Activated T-cell treated with anti-CD3 and anti-CD28 coated beads, Interleukin-2, amount 50 U/mL, for 48 hours (primary cell): ENCODE measurements at places on chromosomes 6 and 20.
A peak's percentile ranks its signal among the peaks of the same experiment; 100 is the strongest.

GRCh38 chr20:37816003-37816402 lies 86.9 kb upstream of the VSTM2L start:
- no peak for DNase-seq

GRCh38 chr20:62822788-62823651 lies 6.2 kb downstream of the COL9A3 start:
- peak; percentile 74 for DNase-seq

DNA sequence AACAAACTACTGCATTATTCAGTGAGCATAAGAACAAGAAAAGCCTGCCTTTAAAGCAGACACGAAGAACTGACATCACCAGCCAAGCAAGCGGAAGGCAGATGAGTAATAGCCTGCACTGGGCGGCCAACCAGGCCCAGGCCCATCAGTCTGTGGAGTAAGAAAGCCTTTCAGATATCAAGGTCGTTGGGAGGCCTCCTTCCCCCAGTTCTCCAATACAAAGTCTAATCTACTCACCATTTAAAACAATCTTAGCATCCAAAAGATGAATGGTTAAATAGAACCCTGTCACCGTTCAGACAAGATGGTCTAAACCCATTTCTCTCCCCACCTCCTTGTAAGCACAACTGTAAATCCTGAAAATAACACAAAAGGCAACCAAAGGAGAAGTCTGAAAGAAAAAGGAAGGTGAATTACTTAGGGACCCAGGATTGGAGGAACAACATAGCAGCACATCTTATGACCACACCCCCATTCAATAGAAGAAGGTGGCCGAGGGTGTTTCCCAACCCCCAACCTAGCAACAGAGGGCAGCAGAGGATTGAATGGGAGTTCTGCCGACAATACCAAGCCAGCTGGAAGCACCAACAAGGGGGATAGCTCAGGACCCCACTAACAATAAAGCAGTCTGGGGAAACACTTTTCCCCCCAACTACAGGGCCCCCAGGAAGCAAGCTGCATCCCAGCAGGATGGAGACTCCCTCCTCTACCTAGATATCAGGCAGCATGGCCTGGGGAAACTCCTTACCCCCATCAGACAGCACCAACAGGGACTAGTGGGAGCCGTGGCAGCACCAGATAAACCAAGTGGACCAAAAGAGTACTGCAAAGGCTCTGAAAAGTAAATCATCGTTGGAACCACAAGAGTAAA lies 67.9 kb downstream of the ZHX3 start:
- DNase-seq: no peak

DNA sequence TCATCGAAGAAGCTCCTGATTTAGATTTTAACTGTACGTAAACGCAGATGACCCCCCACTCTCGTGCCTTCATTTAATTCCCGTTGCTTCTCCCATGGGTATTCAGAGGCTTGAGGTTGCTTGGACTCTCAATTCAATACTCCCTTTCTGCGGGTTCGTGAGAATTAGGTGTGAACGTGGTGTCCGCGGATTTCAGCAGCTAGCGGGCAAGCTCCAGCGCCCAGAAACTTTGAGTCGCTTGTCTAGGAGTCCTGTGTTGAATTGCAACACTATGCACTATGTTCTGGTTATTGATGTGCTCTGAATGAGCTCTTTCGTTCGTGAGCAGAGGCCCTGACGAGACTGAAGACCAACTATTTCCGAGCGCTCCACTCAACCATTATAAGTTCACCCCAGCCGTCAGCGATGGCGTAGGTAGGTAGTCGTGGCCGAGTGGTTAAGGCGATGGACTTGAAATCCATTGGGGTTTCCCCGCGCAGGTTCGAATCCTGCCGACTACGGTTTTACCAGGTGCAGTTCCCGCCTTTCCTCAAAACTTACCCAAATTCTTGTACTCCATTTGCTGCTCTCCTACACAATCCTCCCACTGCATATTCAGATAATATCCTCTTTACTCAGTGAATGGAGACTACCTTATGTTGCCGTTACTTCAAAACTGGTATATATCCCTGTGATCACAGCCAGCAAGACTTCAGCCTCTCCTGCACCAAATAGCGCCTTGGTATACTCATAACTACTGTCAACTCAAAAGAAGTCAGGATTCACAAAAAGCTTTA lies 72.6 kb upstream of the ZNF184 start:
- peak; percentile 81 for DNase-seq

DNA sequence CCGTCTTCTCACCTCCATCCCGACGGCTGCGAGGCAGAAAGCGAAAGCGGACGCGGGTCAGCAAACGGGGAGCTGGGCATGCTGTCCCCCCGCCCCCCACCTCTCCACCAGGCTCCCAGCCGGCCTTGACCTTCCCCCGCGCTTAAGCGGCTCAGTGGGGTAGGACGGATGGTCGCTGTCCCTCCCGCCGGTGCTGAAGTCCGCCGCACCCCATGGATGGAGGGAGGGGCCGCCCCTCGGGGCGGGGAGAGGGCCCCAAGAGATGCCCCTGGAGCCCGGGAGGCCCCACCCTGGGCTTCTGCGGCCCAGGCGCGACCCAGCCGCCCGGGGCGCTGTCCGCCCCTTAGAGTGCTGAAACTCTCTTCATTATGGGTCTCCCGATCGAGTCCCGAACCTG lies at the start of gene KCNB1:
Gene KCNB1, minus strand, starts transcription at position 48 of the 397 bp plus-strand sequence. CDS start 188 bp downstream, outside the sequence.
- DNase-seq: peak; percentile 61

DNA sequence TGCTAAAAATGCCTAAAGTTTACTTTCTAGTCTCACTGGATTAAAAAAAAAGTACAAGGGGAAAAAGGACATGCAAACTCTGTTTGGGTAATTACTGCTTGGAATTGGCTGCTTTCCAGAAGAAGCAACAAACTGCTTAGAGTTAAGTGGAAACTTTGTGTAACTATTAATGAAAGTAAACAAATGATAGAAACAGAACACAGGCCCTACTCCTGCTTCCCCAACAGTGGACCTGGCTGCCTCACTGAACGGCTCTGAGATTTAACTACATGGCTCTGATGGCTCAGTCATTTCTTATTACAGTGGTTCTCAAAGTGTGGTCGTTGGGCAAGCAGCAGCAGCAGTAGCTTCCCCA lies 108.5 kb downstream of the MAN1A1 start:
- no peak for DNase-seq

DNA sequence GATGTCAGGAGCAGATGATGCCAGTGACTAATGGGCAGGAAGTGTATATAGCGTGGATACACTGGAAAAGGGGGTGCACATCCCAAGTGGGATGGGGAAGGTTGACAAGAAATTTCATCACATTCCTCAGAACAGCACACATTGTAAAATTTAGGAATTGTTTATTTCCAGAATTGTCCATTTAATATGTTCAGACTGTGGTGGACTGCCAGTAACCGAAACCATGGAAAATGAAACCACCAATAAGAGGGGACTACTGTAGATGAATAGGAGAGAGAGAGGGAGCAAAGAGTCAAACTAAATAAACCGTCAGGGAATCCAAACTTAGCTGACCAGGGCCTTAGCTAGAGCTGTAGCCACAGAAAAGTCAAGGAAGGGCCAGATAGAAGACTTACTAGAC lies 164.4 kb upstream of the PRDM1 start:
- no peak for DNase-seq

DNA sequence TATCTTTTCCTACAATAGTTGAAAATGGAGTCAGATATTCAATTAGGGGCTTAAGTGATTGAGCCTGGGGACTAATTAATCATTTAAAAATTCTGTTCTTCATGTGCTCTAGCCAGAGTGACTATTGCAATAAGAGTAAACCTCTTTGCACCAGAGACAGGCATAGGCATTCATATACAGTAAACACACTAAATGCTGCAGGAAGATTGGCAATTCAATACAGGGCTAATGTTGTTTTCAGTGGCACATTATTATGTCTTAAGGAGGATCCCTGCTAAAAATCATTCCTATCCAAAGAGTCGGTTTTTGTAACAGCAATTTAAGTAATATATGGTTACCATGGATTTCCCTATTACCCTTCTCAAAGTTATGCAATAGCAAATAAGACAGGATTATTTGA lies 1.2 kb downstream of the PDE7B start:
- no peak for DNase-seq

GRCh38 chr6:39451831-39452230 lies 129.3 kb upstream of the KCNK16 start:
- DNase-seq: peak; percentile 24

DNA sequence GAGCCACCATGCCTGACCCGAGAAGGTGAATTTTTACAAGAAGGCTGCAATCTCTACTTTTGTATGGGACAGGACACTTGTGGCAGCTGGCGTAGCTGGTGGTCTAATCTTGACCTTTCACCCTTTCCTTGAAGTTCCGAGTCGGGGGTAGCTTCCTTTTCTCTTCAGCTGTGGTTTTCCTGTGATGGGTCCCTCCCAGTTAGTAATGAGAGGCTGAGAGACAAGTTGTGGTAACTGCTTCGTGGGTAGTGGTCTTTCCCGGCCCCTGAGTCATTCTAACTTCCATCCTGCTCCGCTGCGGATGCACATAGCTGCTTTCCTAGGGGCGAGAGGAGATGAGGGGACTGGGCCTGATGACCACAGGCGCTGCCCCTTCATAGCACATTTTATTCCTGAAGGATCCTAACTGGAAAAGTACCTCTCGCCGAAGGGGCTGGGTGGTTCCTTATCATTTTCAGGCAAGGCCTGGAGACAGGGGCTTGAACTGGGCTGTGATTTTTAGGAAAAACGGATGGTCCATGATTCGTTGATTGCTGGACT lies 3.1 kb downstream of the SYNJ2 start:
- DNase-seq: no peak

DNA sequence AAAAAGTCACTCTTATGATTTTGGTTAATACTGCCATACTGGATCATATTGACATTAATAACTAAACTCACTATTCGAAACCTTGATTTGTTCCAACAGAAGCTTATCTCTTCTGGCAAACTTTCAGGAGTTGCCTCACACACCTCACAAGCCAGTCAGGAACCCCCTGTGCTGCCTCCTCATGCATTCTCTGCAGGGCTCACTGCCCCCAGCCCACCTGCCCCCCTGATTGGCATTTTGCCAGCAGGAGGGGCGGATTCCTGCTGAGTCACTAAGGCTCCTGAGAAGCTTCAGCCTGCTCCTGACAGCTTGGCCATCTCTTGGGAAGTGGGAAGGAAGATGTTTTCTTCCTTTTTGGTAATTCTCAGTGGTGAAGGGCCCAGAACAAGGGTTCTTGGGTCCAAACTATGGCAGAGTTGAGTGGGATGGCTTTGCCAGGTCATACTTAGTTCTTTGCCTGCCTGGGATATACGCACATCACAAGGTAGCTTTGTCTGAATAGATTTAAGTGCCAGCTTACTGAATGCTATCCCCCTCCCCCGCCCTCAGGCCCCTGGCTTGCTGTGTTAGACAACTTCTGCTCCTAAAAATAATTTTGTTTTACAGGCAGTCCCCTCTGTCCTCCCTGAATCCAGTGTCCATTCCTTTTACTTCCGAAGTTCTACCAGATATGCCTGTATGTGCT lies 31.4 kb downstream of the SLC35F1 start:
- DNase-seq: no peak

DNA sequence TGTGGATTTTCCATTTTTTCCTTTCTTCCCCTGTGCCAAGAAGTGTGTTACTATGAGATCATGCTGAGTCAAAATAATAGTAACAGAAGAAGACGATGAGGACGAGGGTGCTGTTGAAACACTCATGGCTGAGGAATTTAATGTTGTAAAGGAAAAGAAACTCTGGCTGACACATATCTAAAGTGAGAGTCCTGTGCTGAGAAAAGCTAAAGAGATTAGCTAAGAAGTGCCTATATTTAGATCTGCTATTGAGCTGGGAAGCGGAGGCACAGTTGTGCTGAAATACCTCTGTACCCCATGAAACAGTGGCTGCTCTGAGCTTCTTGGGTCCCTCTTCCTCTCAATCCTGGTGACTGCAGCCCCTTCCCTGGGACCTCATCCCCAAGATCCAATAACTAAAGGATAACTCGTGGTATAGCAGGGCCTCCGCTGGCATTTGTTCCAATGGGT lies 1.1 kb upstream of the SYTL3 start:
- DNase-seq: peak; percentile 61

DNA sequence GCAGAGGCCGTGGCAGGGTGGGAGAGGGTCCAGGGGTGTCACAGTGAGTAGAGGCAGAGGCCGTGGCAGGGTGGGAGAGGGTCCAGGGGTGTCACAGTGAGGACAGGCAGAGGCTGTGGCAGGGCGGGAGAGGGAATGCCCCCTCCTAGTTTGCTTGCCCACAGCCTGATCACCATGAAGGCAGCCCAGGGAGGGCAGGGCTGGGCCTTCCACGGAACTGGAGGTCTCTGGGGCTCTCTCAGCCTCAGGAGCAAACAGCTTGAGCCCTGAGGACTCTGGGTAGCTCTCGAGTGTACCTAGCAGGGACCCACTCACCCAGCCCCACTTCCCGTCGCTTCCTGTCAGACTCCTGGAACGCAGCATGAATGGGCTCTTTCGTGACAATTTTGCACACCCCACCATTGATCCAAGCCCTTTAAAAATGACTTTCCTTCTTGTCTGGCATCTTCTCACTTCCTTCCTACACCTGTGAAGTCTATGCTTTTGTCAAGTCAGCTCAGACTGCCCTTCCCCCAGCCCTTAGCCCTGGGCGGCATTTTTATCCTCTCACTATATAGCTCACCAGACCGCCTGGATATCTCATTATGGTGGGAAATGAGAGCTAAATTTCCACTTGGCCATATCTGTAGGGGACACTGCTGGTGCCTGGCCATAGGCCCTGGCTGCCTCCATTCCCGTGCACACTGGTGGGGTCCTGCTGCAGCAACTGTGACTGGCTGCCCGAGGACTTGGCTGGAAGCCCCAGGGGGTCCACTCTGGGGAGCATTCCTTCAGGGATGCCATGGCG lies 140.3 kb downstream of the CDC5L start:
- no peak for DNase-seq

GRCh38 chr6:159836718-159837490 lies 36.8 kb downstream of the PNLDC1 start:
- no peak for DNase-seq

DNA sequence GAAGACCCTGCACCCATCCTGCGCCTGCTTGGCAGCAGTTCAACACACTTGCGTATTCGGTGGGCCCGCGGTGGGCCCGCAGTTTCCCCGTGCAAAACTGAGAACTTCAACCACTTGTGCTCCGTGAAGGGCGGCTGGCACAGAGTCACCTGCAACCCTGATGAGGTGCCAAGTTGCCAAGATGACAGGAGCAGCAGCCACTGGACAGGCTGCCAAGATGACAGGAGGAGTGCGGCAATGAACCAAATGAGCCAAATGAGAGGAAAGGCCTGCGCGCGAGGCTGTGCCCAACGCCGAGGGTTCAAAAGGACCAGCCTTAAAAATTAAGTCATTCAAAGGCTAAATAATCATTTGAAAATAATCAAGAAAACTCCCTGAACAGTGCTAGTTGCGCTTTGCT lies 20.1 kb downstream of the DIDO1 start:
- DNase-seq: no peak

- no peak for DNase-seq
Observed at GRCh38 chr20:63123331-63123741, 92.6 kb downstream of the YTHDF1 start.
